Tibial nerve (tissue), 4 donors: ENCODE measurements at places on chromosomes 1 and 21.

GRCh38 chr1:88537787-88538186, 146.3 kb upstream of the PKN2 start:
- no peak for DNase-seq

- DNase-seq: no peak
Measured at GRCh38 chr1:116763787-116764465, 9.7 kb downstream of the CD2 start.

DNA sequence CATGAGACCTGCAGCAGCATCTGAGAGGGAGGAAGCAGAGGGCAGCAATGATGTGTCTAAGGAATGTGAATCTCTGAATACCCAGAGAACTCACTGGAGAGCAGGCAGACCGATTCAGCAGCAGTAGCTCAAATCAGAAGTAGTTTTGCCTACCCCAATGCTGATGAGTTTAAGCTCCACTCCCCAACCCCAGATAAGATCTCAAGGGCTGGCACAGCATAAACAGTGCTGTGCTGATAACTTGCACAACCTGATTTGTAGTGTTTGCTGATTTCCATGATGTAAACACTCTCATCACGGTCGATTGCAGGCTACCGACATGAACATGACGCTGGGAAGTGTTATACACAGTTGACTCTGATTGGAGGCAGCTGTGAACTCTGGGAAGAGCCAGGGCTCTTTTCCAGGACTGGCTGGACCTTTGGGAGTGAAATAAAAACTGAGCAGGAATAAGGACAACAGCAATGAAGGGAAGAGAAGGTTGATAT, 11.2 kb upstream of the HMGCS2 start:
- no peak for DNase-seq

- no peak for DNase-seq
Measured at GRCh38 chr1:108557296-108557695, 2.6 kb upstream of the EEIG2 start.

DNA sequence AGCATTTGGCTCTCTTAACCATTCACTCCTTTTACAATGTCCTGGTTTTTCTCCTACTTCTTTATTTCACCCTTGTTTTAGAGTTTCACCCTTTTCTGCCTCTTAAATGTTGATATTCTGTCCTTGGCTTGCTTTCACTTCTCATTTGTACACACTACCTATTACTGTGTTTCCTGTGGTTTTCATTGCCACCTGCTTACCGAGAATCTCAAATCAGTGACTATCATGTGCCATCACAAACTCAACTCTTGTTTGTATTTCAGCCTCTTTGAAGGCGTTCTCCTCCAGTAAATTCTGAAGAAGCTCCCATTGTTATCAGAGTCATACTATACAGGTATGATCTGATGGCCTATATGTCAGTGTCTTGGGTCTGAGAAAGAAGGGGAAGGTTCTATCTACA, 65.7 kb downstream of the NPHS2 start:
- no peak for DNase-seq

- DNase-seq: no peak
Measured at GRCh38 chr1:216688127-216688657, 35.0 kb downstream of the ESRRG start.

DNA sequence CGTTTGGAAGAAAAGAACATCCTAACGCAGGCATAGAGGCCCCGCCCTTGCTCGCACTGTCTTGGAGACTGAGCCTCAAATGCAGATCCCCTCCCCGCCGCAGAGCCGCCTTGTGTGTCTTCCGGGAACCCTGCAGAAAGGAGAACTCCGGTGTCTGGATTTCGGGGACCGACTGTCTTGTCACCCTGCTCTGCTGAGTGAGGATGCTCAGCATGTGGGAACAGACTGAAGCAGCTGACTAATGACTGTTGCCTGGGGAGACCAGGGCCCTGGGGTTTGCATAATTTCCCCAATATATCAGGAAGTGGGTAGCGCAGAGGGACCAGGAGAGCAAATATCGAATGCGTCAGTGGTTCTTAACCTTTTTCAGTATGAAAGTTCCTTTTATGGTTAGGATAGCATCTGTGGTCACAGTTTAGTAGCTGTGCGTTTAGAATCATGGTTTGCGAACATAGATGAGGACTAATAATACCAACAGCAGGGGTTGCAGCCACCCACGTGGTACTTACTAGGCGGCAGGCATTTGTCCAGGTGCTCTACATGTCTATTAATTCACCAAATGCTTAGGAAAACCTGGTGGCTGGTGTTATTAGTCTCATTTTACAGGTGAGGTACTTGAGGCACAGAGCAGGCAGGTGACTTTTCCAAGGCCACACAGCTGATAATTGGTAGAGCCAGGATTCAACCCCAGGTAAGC, 14.3 kb downstream of the GPR137B start:
- no peak for DNase-seq

DNA sequence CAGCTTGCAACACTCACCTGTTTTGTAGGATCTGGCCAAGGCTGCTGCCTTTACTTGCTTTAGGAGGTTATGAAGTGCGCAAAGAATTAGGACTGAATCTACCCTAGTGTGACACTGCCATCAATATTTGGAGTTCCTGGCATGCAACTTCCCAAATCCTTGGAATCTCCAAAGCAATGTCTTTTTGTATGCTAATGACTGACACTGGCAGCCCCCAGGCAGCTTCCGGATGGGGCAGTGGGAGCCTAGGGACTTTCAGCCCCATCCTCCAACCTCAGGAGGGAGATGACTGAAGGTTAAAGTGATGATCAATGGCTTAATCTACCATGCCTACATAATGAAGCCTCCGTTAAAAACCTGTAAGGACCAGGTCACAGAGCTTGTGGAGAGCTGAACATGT, 5.5 kb downstream of the RCC2 start:
- no peak for DNase-seq

- no peak for DNase-seq
Measured at GRCh38 chr1:20322825-20323612, 32.3 kb downstream of the VWA5B1 start.

- DNase-seq: no peak
Measured at GRCh38 chr1:14328685-14329084, 269.8 kb upstream of the KAZN start.

DNA sequence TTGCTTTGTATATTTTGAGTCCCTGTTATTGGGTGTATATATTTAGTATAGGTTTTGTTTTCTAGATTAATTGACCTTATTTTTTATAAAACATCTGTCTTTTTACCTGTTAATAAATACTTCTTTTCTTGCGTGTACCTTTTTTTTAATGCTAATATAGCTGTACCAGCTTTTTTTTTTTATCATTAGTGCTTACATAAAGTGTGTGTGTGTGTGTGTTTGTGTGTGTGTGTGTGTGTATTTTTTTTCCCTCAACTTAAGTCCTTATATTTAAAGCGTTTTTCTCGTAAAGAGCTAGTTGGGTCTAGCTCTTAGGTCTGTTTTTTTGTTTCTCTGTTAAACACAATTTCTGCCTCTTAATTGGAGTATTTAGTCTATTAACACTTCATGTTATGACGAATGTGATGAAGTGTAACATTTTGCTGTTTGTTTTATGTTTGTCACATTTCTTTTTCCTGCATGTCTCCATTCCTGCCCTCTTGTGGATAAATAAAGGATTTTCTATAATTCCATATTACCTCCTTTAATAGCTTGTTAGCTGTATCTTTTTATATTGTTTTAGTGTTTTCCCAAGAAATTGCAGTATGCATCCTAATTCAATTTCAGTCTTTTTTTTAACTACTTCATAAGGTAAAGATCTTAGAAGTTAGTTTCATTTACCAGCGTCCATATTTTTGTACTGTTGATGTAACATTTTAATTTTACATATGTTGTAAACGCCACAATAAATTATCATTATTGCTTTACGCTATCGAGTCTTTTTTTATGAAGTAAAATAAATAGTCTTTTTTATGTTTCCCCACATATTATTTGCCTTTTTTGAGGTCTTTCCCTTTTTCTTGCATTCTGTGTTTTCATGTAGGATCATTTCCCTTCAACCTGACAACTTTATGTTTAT, 4.3 kb downstream of the PRMT2 start:
- DNase-seq: no peak

DNA sequence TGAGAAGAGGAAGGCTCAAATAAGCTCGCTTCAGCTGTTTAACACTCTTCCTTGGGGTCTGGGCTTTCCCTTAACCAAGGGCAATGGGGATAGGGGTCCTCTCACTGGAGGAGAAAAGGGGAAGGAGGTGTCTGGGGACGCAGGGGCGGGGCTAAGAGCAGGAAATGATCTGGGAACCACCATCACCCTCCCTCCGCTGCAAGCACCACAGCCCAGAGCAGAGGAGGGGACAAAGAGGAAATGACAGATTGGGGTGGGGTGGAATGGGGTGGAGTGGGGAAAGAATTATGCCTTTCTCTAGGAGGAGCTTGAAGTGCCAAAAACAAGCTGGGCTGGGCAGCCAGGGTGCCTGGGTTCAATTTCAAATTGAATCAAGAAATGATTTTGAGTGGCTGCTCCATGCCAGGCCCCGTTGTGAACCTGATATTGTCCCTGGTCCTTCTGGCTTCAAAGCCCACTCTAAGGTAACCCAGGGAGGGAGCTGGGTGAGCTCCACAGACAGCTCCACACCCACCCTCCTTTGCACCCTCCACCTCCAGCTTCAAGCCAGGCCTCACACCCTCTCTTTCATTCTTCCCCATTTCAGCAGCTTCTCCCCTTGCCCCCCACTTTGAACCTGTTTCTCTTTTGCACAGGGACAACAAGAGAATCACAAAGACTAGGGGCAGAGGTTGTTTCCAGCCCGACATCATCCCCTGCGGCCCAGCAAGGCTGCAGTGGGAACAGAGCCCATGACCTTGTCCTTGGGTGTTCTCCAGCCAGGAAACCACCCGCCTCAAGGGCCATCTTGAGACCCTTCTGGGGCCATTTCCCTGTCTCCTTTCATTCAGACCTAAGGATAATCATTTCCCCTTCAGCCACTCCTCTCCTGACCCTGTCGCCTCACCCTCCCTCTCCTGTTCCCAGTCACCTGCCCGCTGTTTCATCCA, 1.1 kb downstream of the ARHGAP30 start:
- no peak for DNase-seq

DNA sequence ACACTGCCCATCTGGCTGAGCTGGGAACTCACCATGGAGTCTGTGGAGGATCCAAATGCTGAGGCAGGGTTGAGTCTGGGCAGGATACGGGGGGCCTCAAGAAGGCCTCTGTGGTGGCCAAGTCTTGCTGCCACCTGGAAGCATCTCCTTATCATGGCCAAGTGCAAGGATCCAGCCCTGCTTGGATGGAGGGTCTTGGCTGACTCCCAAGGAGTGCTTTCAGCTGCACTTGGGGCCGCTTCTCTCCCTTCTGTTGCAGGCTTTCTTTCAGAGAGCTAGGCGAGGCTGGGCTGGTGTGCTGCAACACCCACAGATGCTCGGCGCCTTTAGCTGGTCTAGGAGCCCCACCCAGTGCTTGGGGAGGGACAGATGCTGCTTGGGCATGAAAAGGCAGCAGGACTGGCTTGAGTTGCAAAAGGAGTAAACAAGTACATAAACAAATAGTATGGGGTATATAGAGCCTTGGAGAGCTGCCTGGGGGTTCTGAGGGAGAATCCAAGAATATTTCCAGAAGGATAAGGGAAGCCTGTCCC, at the start of gene THEM5:
TSS of gene THEM5 (minus strand) at position 302 of the 533 bp plus-strand sequence. CDS start at position 155, 147 bp downstream.
- no peak for DNase-seq

- DNase-seq: no peak
Measured at GRCh38 chr21:27339902-27340301, 373.0 kb upstream of the ADAMTS5 start.

DNA sequence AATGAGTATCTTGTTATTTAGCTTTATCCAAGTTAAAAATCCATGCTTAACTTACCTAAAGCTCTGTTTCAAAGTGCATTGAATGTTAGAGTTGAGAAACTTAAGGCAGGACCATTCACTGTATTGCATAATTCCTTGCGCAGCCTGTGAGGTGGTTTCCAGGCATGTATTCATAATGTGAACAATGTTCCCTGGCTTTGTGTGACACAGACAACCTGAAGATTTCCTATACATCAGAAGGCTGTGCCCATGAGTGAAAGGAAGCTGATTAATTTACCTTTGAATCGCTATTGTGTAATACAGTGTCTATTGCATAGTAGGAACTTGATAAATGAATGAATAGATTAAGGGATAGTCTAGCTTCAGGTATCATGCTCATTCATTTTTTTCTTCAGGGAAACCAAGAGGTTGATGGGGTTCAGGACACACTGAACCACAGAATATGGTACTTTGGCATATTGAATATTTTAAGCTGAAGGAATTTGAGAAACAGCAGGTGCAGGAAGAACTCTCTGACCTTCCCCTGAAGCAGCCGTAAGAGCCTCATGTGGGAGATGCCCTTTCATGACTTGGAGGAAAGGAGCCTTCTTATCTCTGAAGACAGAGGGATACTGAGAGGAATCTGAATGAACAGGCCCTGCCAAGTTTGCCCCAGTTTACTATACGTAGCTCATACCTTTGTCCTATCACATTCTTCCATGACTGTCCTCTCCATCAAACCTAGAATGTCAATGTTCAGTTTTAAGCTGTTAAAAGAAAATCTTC, 88.6 kb upstream of the GNG12 start:
- DNase-seq: no peak

- DNase-seq: no peak
Measured at GRCh38 chr1:208174200-208174599, 70.0 kb downstream of the PLXNA2 start.

- DNase-seq: no peak
Measured at GRCh38 chr1:163863731-163864130, 542.0 kb downstream of the NUF2 start.

- no peak for DNase-seq
Measured at GRCh38 chr1:173063171-173063570, 12.4 kb upstream of the TNFSF18 start.

GRCh38 chr1:74699331-74699730, 25.7 kb upstream of the ERICH3 start:
- no peak for DNase-seq

DNA sequence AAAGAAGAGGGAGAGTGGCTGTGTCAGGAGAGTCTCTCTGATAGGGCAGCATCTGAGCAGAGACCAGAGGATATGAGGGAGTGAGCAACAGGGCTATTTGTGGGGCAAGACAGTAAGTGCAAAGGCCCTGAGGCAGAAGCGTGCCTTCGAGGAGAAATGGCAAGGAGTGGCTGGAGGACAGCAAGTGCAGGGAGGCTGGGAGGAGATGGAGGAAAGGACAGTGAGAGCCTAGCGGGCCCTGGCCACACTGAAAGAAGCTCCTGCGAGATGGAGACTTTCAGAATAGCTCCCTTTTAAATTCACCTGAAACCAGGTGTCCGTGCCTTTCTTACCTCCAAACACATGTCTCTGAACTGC, 25.2 kb downstream of the EXOC8 start:
- no peak for DNase-seq

GRCh38 chr1:21724098-21724497, 54.9 kb upstream of the RAP1GAP start:
- DNase-seq: no peak

DNA sequence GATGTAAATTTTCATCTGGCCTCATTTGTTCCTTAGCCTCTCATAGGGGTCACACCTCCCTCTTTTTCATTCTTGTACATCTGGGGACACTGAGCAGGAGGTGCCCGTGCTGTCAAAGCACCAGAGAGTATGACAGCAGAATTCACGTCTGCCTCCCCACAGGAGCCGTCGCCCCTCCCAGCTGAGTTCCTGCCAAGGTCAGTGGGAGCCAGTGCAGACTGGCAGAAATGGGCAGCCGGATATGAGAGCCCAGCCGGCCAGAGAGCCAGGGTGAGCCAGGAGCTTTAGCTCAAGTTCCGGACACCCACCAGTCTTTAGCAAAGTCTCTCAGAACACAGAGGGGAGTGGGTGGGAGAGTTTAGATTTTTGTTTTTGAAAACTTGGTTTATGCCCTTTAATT, 21.9 kb downstream of the GPR137B start:
- no peak for DNase-seq
